NCI-H1417 (cell line): ENCODE measurements at places on chromosomes 3 and 15.

DNA sequence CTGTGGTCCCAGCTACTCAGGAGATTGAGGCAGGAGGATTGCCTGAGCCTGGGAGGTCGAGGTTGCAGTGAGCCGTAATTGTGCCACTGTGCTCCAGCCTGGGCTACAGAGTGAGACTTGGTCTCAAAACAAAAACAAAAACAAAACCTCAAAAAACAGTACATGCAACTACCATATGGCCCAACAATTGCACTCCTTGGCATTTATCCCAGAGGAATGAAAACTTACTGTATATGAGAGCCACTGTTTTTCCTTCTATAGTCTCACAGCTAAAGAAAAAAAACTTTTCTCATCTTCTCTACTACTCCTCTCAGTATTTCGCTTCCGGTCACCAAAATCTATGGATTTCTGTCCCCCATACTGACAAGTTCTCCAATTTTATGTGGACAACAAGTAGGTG lies 84.3 kb downstream of the FLNB start:
- DNase-seq, result no peak

DNA sequence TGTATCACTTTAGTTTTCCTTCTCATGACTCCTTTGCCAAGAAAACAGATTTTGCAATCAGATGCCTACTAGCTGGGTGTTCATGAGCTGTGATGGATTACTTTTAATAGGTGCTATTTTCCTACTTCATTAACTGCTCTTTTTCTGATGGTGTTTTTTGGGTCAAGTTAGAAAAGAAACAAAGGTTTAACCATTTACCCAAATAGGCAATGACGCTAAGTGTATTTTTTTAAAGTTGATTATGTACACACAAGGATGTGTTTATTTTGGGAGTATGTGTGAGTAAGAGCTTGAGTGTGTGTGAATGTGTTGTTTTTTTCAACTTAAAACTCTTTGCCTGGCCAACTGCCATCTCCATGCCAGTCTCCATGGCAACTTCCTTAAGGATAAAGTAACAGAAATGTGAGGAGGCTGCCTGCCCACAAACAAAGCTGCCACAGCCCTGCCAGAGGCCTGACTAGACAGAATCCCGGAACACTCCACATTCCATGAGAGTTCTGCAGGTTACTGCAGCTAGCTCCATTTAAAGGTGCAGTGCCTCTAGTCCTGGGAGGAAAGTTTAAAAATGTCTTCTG lies 215.6 kb upstream of the RBMS3 start:
- peak; percentile 75 for DNase-seq

GRCh38 chr15:22229990-22230819 lies 149.9 kb downstream of the OR4M2 start:
- no peak for DNase-seq

DNA sequence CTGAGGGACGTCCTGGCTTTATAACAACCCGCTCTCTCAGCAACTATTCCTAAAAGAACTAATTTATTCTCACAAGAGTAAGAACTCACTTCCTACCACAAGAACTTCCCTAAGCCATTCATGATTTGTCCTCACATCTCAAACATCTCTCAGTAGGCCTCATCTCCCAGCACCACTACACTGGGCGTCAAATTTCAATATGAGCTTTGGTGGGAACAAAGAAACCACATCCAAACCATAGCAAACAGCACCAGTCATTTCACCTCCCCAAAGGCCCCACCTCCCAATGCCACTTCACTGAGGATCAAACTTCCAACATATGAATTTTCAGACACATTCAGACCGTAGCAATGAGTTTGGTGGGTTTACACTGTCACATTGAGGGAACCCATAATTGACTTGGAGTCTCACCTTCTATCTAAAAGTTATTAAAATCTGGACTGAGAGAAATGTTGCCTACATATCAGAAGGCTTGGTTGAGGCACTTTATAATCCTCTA lies 116.4 kb upstream of the AGBL1 start:
- DNase-seq, result no peak

- DNase-seq, result no peak
Observed at GRCh38 chr3:23874359-23875112, 42.3 kb downstream of the NKIRAS1 start.

GRCh38 chr3:193367868-193368267 lies 10.7 kb downstream of the ATP13A5 start:
- no peak for DNase-seq

- DNase-seq, result no peak
Observed at GRCh38 chr3:49255718-49256511, 21.1 kb downstream of the C3orf62 start.

DNA sequence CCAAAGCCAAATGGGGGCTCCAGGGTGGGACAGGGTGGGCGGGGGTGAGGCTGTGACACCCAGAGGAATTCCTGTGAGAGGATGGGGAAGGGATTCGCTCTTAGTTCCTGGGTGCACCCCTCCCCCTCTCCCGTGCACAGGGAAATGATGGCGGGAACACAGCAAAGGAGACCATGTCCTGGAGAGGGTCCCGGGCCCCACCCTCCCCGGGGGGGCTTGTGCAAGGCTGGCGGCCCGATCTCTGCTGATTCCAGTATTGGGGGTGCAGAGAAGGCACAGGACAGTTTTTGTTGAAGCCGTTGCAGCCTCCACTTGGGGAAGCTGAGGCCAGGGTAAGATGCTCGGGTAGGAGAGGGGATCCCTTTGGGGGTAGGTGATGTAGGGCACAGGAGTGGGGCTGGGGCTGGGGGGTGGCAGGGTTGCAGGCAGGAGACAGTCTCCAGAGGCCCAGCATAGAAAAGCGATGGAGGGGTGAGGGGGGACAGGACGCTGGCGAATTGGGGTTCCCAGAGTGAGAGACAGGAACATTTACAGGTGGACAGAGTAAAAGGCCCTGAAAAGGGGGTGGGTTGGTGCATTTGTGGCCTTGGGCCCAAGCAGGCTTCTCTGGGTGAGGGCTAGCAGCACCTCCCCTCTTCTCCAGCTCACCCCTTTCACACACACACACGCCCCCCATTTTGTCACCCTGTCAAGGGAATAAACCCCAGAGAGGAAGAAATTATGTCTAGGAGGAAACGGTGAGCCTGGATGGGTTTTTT lies 38.5 kb downstream of the HMCES start:
- no peak for DNase-seq

DNA sequence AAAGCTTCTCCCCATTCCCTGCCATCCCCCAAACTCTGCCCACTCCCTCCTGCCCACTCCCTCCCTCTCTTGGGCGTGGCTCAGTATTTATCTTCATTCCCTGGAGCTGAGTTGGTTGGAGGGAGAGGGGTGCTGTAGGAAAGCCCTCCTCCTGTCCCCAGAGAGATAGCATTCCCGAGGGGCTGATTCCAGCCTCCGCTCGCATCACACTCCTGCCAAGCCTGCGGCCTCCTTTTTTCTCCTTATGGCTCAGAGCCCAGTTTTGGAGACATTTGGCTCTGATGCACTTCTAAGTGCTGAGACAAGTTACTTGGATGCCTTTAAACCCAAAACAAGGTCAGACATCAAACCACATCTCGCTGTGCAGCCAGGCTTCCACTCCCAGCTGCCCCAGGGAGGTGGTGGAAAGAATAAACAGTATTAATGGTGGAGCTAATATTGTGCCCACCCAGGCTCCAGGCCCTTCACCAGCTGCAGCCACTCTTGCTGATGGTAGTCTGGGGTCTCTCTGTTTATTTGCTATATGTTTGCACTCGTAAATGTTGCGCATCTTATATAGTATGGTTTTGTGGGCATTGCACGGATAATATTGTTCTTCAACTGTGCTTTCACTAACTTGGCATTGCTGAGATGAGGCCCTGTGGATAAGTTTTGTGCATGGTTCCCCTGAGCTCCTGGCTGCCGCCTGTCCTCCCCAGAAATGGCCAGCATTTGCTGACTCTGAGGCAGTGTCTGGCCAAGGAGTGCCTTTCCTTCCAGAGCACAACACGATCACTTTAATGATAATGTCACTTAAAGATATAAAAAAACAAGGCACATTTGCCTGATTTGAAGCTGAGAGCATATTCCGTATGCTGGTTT lies 157.2 kb downstream of the LRRC28 start:
- no peak for DNase-seq

DNA sequence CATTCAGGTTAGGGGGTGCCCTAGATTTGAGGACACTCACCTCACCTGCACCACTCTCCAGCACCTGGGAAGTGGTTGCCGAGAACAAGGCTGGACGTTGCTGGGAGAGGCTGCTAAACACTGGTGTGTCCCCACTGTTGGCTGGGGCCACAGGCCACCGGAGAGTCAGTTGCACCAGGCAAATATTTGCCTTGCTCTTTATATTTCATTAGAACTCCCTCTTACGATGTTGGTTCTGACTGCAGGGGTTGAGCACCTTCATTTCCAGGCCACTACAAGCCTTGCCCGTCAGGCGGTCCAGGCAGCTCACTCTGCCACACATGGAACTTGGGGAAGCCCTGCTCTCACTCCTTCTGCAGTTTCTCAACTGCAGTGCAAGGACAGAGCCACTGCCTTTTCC lies 30.7 kb downstream of the HCN4 start:
- peak; percentile 76 for DNase-seq

DNA sequence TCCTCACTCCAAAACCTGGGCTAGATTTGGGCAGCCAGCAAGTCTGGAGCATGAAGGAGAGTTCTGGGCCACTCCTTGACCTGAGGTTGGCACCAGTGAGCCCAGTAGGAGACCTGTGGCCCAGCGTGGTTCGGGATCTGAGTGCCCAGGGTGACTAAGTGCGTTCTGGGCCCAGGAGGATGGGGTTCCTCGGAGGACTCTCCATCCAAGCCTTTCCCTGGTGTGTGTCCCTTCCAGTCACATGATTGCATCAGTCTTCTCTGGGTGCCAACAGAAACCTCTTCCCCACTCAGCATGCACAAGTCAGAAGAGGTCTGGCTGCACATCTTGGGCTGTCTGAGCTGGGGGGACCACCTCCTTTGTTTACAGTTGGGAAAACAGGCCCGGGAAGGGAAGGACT lies 14.9 kb downstream of the TMEM43 start:
- DNase-seq, result no peak

GRCh38 chr3:169449012-169449411 lies 214.5 kb downstream of the MECOM start:
- DNase-seq, result no peak

- DNase-seq, result no peak
Observed at GRCh38 chr15:48722764-48723661, 77.5 kb upstream of the FBN1 start.

- DNase-seq, result no peak
Observed at GRCh38 chr3:53865732-53866499, 16.0 kb downstream of the ACTR8 start.

GRCh38 chr3:193868590-193868989 lies 267.4 kb upstream of the HES1 start:
- no peak for DNase-seq

DNA sequence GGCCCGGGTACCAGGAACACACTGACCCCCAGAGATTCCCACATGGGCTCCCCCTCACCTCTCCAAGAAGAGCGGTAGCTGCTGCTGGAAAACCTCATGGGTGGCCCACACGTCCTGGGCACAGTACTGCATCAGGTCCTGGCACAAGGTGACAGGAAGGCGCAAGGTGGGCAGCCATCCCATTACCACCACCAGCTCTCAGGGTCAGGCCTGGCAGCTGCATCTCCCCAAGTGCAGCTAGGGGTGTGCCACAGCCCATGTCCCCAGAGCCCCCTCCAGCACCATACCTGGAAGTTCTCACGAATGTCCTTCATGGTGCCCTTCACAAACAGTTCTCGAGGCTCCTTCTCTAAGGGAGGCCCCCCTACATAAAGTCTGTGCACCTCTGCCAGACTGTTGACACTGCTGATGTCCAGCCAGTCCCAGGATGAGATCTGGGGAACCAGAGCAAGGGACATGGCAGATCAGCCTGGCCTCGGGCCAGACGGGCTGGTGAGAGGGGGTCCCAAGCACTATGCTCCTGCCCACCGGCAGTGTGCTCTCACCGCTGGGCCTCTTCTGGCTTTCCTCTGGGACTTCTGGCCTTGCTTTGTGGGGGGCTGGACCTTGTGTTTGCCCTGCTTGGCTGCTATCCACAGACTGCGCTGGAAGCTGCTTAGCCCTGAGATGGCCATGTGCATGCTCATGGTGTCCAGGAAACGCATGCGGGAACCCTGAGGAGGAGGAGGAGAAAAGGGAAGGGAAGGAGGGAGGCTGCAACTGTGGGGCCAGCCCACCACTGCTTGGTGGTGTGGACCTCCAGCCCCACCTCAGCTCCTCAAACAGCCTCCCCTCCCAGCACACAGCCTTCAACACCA lies 6.0 kb downstream of the POLG start:
- DNase-seq, result no peak

DNA sequence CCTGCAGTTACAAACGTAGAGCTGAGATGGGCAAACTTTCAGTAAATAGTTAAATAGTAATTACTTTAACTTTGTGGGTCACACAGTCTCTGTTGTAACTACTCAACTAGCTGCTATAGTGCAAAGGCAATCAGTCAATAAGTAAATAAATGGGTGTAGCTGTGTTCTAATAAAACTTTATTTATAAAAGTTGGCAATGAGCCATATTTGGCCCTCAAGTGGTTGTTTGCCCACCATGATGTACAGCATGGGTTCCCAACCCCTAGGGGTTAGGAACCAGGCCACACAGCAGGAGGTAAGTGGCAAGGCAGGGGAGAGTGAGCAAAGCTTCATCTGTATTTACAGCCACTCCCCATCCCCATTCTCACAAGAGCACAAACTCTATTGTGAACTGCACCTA lies 44.9 kb upstream of the CHRM5 start:
- no peak for DNase-seq

GRCh38 chr3:105436687-105437086 lies 70.0 kb downstream of the ALCAM start:
- DNase-seq, result no peak

- DNase-seq, result no peak
Observed at GRCh38 chr3:79081335-79081734, 686.5 kb downstream of the ROBO1 start.

- DNase-seq, result peak; percentile 85
Observed at GRCh38 chr3:28575746-28576613, 227.4 kb upstream of the AZI2 start.

- no peak for DNase-seq
Observed at GRCh38 chr3:5187920-5188418, 462 bp downstream of the EDEM1 start.
